Activated T-helper 2 cell treated with anti-CD3 and anti-CD28 coated beads, Interferon-gamma antibody, Interleukin-2, Interleukin-4, amounts not matched to agents 10 μg/mL and 5 μg/mL and 100 μg/mL, durations not matched to agents 14 hours and 24 hours and 36 hours (primary cell): ENCODE measurements at places on chromosomes 3 and 15. TPM values are rescaled to one million over a fixed set of nuclear protein-coding genes. Genes with fewer than 3 reads are reported as not detected.

The GOLGA6L10 gene
- total RNA-seq = 0.71 and 1.0 TPM in 2 replicates

- H3K36me3 ChIP-seq = no peaks in the 10 kb centered on the region
- peaks cover 9% of the 10 kb centered on the region for H3K27me3 ChIP-seq
- DNase-seq = no peak
- H3K4me3 ChIP-seq = no peak overlapping the region
- H3K27ac ChIP-seq = no peak overlapping the region
Observed at GRCh38 chr3:123765475-123766128, 118.5 kb downstream of the MYLK start.

- no peak overlapping the region for H3K27ac ChIP-seq
- H3K4me3 ChIP-seq = no peak overlapping the region
- no peak for DNase-seq
- no peaks in the 10 kb centered on the region for H3K27me3 ChIP-seq
- peaks cover 5% of the 10 kb centered on the region for H3K4me1 ChIP-seq
Observed at GRCh38 chr15:32643907-32644445, 2.5 kb downstream of the SCG5 start.

- H3K36me3 ChIP-seq = no peaks in the 10 kb centered on the region
- H3K4me3 ChIP-seq = no peak overlapping the region
- peaks cover 2% of the 10 kb centered on the region for H3K27me3 ChIP-seq
- no peak for DNase-seq
Observed at GRCh38 chr15:98324341-98324970, 323.9 kb upstream of the IGF1R start.

DNA sequence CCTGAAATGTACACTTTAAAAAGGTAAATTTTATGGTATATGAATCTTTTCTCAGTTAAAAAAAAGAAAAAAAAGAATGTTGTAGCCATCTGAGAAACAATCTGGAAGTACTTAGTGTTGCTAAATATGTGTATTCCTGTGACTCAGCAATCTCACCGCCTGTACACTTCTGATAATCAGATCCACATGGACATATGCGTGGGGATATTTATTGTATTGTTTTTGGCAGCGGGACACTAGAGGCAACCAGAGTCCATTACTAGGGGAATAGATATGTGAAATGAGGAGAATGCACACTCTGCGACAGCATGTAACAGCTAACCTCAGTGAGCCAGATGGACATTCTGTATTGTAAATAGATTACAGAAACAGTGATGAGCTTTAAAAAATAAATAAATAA is 65.4 kb downstream of the AQP9 start:
- no peaks in the 10 kb centered on the region for H3K36me3 ChIP-seq
- no peak overlapping the region for H3K27ac ChIP-seq
- peaks cover 27% of the 10 kb centered on the region for H3K27me3 ChIP-seq
- DNase-seq = no peak
- H3K4me3 ChIP-seq = no peak overlapping the region

DNA sequence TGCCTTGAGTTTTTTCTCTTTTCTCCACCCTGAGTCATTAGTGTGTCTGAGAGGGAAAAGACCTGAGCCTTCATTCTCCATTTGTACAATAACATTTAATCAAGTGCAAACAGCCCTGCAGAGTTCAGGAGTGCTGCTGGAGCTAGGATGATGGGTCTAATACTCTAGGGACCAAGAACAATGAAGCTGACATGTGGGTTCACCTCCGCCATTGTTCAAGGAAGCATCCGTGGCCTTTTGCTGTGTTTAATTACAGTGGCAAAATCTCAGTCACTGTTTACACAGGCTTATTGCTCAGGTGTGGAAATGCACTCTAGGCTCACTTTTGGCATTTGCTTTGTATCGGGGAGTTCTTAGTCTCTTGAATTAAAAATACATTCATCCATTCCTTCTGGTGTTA is 259.6 kb downstream of the LRTM1 start:
- no peak overlapping the region for H3K27ac ChIP-seq
- no peak for DNase-seq
- H3K27me3 ChIP-seq = no peaks in the 10 kb centered on the region

DNA sequence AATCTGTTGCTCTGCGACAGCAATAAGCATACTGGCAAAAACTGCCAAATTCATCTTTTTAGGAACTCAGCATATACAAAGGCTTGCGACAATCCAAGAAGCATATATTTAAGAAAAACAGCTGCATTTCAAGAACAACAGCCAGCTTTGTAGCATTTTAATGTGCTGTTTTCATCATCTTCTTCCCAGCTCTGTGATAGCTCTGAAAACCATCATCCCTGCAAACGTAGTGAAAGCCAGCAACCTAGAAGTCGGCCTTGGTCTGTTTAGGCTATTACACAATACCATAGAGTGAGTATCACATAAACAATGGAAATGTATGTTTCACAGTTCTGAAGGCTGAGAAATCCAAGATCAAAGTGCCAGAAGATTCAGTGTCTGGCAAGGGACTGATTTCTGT is 187.5 kb downstream of the NAALADL2 start:
- H3K4me1 ChIP-seq = no peaks in the 10 kb centered on the region
- no peak overlapping the region for H3K4me3 ChIP-seq
- H3K36me3 ChIP-seq = no peaks in the 10 kb centered on the region
- DNase-seq = no peak
